Fibroblast of skin of right quadriceps (primary cell): ENCODE measurements at places on chromosomes 16 and 17.

- DNase-seq: no peak
Measured at GRCh38 chr16:48280546-48280945, 33.2 kb upstream of the ABCC11 start.

DNA sequence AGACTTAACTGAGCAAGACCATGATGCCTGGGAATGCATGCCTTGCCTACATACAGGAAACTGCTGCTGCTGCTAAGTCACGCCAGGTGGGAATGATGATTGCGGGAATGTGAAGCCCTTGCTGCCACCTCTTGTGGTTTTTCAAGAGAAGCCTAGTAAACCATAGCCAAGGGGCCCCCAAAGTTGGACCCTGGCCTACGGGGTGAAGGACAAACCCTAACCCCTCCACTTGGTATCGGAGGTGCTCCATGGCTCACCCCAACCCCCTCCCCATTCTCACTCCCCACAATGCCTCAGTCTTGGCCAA, 233.9 kb downstream of the ZNF423 start:
- no peak for DNase-seq

DNA sequence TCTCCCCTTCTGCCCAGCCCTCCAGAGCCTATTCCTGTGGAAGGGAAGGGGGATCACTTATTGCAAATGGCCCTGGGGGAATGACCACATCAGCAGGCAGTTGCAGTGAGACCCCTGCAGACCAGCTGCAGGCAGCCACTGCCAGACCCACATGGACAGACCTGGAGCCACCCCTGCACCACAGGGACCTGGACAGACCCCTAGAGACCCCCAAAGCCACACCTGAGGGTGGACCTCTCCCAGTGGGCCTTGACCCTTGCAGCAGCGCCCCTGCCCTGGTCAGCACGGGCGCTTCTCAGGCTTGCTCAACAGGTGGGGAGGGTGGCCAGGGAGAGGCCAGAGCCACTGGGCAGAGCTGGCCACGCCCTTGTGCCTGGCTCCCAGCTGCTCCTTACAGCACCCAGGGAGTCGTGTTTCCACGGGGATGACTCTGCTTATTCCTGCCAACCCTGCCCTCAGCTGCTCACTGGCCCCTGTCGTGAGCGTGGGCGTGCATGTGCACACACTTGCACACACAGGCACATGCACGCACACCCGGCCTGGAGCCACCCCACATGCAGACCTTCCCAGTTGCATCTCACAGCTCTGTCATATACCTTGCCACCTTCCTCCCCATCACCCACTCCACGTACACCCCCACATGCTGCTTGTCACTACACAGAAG, 1.3 kb upstream of the SCN4A start:
- no peak for DNase-seq

DNA sequence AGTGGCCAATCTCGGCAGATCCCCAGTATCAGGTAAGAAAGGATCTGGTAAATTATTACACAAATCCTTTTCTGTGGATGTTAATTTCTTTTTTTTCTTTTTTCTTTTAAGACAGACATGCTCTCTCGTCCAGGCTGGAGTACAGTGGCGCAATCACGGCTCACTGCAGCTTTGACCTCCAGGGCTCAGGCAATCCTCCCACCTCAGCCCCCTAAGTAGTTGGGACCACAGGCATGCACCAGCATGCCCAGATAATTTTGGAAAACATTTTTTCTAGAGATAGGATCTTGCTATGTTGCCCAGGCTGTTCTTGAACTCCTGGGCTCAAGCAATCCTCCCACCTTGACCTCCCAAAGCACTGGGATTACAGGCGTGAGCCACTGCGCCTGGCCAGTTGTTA, 54.0 kb downstream of the GAS7 start:
- DNase-seq: no peak

DNA sequence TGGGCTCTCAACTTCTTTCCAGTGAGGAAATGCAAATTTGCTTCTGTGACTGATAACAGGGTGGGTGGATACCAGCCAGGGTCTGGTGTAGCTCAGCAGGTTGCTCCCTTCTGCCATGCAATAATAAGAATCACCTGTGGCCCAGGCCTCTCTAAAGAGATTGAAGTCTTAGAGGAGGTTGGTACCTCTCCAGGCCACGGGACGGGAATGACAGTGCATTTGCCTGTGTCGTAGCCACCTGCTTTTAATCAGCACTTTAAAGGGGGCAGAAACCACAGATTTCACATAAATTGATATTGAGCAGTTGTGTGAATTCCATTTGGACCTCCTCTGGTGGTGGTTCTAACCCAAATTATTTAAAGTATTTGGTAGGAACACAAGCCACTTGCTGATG, 246.9 kb downstream of the PRKCA start:
- peak; percentile 96 for DNase-seq

- no peak for DNase-seq
Measured at GRCh38 chr17:57352665-57353175, 96.4 kb downstream of the MSI2 start.
